ENCODE measurements at places on chromosomes 2 and 18.

GRCh38 chr2:85789271-85789670, 35.5 kb downstream of the ATOH8 start:
- no peak for DNase-seq

- no peak for DNase-seq
Measured at GRCh38 chr2:88658881-88659537, 31.7 kb upstream of the EIF2AK3 start.

- DNase-seq = peak; percentile 18
Measured at GRCh38 chr2:1563943-1564891, 151.0 kb downstream of the TPO start.

GRCh38 chr18:30486856-30487255, 555.7 kb downstream of the DSC3 start:
- DNase-seq = no peak

- DNase-seq = no peak
Measured at GRCh38 chr18:35322486-35323458, 21.4 kb downstream of the ZNF24 start.

DNA sequence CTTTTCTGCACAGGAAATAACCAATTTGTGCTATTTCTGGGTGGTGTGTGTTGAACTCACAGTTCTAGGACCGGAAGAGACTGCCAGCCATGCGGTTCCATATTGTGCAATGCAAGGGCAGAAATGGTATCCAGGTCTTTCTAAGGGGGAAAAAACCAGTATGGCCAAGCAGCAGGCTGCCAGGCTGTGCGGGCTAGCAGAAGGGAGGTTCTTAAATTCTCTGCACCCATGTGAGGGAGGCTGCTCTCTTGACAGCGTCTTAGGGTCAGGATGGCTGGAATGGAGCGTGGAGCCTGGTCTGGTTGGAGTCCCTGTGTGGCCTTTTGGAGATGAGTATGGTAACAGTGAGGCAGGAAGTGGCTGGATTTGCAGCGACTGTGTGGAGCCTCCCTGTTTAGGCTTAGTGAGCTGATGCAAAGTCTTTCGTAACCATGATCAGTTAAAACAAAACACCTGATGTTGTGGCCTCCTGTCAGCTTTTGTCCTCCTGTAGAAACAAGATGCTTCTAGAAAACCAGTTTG, 52.6 kb downstream of the NCK2 start:
- no peak for DNase-seq

DNA sequence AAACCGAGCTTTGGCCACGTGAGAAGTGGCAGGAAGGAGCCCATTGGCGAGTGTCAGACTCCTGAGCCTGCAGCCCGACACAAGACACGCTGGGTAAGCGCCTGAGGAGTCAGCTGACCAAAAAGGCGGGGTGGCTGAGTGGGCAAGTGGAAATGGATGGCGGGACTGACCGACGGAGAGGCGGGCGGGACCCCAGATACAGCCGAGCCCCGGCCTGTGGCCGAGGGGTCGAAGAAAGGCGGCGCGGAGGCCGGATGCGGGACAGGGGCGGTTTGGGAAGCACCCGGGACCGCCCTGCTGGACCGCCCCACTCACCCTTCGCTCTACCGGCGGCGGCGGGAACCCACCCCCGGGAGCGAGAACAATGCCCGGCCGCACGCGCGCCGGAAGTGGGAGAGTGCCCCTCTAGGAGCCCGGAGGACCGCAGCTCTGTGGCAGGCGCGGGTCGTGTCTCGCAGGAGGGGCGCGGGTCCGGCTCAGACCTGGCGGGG, 22.8 kb downstream of the ZSCAN30 start:
- peak; percentile 51 for DNase-seq

DNA sequence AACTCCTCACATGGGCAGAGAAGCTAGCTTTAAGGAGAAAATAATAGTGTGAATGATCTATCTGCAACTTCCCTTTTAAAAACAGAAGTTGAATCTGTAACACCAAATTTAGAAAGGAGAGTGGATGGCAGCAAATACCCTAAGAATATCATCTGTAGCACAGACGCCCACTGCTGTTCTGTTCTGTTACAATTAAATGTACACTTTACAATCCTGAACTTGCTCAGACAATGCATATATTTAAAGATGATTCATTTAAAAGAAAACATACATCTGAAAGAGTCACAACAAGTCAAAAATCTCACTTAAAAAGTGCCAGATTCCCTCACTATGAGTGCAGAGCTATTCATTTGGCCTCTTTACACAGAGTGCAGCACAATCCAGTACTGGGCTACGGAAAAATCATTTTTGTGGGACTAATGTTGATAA, 8.0 kb upstream of the SERTAD2 start:
- DNase-seq = no peak

DNA sequence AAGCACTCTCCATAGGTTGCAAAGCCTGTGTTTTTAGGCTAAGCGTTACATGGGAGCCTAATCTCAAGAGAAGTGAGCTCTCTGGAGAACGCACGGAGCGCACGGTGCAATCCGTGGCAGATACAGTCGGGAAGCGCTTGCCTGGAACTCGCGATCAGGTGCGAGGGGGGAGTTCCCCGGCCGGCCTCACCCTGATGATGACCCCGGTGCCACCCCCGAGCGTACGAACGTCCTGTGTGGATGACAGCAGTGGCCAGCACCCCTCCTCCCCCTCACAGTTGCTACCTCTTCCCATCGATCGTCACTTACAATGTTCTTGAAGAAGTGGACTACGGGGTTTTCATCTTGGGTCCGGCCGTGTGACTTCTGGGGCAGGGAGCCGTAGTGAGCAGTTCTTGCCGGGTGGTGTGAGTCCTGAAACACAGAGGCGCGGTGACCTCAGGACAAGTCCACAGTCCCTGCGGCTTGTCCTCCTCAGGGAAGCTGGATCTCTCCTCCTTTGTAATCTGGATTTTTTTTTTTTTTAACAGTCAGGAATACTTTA, 142.9 kb downstream of the MBP start:
- no peak for DNase-seq

DNA sequence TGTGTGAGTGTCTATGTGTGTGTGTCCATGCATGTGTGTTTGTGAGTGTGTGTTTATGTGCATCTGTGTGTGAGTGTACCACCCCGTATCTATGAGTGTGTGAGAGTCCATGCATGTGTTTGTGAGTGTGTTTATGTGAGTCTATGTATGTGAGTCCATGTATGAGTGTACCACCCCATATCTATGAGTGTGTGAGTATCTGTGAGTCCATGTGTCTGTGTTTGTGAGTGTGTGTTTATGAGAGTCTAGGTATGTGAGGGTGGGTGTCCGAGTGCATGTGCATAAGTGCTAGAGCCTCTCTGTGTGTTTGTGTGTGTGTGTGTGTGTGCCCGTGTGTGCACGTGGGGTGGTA, 86.0 kb upstream of the ATG16L1 start:
- DNase-seq = no peak

DNA sequence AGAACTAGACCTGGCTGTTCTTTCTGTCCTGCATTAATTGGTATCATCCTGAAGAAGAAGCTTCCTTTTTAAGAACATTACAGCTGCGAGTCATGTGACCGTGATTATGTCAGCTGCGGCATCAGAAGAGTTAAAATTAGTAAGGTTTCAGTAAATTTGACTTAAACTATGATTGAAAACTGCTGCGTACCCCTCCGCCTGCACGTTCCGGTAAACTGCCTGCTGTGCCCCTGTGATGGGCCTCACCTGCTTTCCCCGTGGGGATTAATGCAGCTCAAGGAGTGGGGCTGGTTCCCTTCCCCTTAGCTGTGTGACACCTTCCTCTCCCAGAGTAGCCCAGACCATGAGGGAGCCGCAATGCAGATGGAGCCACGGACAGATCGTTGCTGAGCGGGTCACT, 36.1 kb upstream of the MYO3B start:
- no peak for DNase-seq

DNA sequence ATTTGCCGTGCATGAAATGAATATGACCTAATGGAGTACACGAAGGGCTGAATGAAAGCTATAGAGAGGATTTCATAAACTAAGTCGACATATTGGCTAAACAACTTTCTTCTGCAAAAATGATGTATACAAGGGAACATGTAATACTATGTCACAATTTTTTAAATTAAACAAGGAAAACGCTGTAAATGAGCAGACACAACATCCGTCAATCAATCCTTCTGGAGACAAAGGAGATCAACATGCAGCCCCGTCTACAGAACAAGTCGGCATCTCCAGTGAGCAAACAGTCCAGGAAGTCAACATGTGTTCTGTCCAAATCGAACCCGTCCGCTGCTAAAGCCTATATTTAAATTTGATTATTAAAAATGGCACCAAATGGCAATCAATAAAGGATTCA, 180.8 kb downstream of the TCF4 start:
- no peak for DNase-seq

- DNase-seq = no peak
Measured at GRCh38 chr2:88735853-88736252, 44.4 kb downstream of the RPIA start.

GRCh38 chr2:8442833-8443486, 238.9 kb upstream of the ID2 start:
- no peak for DNase-seq

All from CD4-positive, alpha-beta memory T cell (primary cell).